Kidney (tissue), 22 donors: ENCODE measurements at places on chromosomes 2 and 18. TPM values are rescaled to one million over a fixed set of nuclear protein-coding genes. Genes with fewer than 3 reads are reported as not detected.

Gene ALPP
- polyA plus RNA-seq: not detected

Gene RAB17
- polyA plus RNA-seq: 151 TPM

Gene ST6GAL2
- 0.22 TPM for polyA plus RNA-seq

Gene KCNE4
- 4.0 TPM for polyA plus RNA-seq
